ENCODE measurements at places on chromosomes 6 and 20.

GRCh38 chr6:122610690-122611455 lies 668 bp downstream of the PKIB start:
- no peaks in the 10 kb centered on the region for H3K4me1 ChIP-seq
- DNase-seq: peak; percentile 51
- no peaks in the 10 kb centered on the region for H3K27me3 ChIP-seq
- no peaks in the 10 kb centered on the region for H3K36me3 ChIP-seq

DNA sequence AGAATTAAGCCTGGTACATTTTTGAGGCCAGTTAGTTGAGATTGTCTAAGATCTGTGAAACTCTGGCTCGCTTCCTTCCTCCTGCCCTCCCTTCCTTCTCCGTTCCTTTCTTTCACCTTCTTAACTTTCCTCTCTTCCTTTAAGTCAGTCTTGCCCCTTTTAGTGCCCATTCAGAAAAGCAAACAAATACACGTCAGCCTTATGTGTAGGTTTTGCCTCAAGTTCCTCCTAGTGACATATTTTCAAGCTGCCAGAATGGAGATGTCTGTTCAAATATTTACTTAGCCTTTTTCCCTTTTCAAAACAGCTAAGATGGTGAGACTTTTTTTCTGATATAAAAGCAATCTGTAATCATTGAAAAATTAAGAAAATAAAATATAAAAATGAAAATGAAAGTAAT lies 178.4 kb downstream of the FARS2 start:
- H3K36me3 ChIP-seq: no peaks in the 10 kb centered on the region
- no peaks in the 10 kb centered on the region for H3K27me3 ChIP-seq
- H3K4me3 ChIP-seq: no peak overlapping the region

DNA sequence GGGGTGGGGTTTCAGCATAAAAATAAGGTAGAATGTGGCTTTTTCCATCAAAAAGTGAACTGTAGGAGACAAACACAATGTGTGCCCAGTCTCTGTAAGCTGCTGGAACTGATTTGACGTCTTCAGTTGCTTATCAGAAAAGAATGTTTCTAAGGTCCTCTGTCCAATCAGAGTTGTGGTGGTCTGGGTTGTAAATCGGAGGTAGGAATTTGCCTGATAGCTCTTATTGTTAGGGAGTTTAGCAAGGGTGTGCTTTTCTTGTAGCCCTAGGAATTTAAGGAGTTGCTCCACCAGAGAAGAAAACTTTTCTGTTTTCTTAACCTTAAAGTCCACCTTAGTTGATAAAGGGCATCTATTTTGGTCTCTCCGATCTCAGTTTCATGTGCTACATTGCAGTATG lies 10.4 kb upstream of the SSTR4 start:
- peaks cover 4% of the 10 kb centered on the region for H3K27me3 ChIP-seq
- no peak for DNase-seq
- H3K4me1 ChIP-seq: no peaks in the 10 kb centered on the region
- no peak overlapping the region for H3K27ac ChIP-seq
- H3K36me3 ChIP-seq: no peaks in the 10 kb centered on the region

GRCh38 chr6:122412001-122412400 lies 12.5 kb downstream of the HSF2 start:
- H3K27me3 ChIP-seq: no peaks in the 10 kb centered on the region
- peaks cover 45% of the 10 kb centered on the region for H3K36me3 ChIP-seq
- no peak overlapping the region for H3K4me3 ChIP-seq
- DNase-seq: no peak
- H3K4me1 ChIP-seq: peaks cover 25% of the 10 kb centered on the region

DNA sequence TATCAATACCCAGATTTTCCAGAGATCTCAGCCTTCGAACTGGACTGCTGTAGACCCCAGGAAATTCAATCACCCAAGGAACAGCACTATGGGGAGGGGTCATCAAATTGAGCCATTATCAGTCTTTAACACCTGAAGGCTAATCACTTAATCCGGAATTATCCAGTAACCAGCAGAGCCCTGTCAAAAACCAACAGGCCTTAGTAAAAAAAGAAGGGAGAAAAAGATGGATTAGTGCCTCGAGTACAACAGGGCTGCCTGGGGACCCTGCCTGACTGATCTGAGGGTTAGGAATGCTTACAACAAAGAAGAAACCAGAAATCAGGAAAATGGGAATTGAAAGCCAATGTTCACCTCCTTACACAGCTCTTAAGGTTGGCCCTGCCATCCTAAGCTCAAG lies 7.6 kb downstream of the RRAGD start:
- H3K27ac ChIP-seq: no peak overlapping the region
- DNase-seq: no peak
- H3K27me3 ChIP-seq: no peaks in the 10 kb centered on the region
- no peaks in the 10 kb centered on the region for H3K4me1 ChIP-seq

DNA sequence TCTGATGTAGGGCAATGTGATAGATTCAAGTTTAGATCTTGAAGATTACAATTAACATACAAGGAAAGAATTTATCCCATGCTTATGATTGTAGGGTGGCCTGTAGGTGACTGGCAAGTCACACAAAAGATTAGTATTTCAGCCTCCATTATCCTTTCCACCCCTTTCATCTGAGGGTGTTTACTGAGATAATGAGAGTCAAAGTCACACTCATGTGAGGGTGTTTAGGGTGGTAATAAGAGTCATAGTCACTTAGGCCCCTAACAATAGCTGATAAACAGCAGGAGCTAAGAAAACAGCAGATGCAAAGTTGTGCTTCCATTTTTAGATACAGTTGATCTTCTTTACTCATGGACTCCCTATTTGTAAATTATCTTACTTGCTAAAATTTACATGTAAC lies 11.4 kb downstream of the FAM184A start:
- no peak overlapping the region for H3K4me3 ChIP-seq
- H3K36me3 ChIP-seq: no peaks in the 10 kb centered on the region
- H3K4me1 ChIP-seq: no peaks in the 10 kb centered on the region
- H3K27ac ChIP-seq: no peak overlapping the region
- peaks cover 4% of the 10 kb centered on the region for H3K27me3 ChIP-seq
- DNase-seq: no peak

- H3K4me3 ChIP-seq: no peak overlapping the region
- no peak for DNase-seq
- no peaks in the 10 kb centered on the region for H3K27me3 ChIP-seq
These were observed 29.2 kb downstream of the MOCS1 start for GRCh38 chr6:39904946-39905639.

- no peaks in the 10 kb centered on the region for H3K4me1 ChIP-seq
- peaks cover 31% of the 10 kb centered on the region for H3K27me3 ChIP-seq
- no peak overlapping the region for H3K4me3 ChIP-seq
These were observed 10.3 kb upstream of the GGTLC1 start for GRCh38 chr20:23998844-23999243.

DNA sequence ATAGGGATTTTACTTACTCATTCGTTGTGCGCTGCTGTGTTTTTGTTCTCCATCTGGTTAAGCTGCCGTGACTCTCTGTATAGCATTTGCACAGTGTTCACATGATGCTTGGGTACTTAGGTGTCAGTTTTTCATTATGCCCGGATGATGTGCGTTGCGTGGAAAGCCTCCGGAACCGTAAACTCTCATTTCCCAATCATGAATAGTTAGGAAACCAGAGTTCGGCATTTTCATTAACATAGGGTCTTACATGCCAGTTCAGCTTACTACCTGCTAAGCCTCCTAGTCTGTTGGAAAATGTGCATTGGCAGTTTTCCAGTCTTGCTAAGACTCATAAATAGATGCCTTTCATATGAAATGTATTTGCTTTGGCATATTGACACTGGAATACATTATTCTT lies 483.4 kb upstream of the FLRT3 start:
- no peaks in the 10 kb centered on the region for H3K36me3 ChIP-seq

- H3K4me3 ChIP-seq: no peak overlapping the region
- no peaks in the 10 kb centered on the region for H3K36me3 ChIP-seq
- DNase-seq: no peak
- H3K27ac ChIP-seq: no peak overlapping the region
These were observed 166.4 kb upstream of the ZNF217 start for GRCh38 chr20:53760025-53760441.

DNA sequence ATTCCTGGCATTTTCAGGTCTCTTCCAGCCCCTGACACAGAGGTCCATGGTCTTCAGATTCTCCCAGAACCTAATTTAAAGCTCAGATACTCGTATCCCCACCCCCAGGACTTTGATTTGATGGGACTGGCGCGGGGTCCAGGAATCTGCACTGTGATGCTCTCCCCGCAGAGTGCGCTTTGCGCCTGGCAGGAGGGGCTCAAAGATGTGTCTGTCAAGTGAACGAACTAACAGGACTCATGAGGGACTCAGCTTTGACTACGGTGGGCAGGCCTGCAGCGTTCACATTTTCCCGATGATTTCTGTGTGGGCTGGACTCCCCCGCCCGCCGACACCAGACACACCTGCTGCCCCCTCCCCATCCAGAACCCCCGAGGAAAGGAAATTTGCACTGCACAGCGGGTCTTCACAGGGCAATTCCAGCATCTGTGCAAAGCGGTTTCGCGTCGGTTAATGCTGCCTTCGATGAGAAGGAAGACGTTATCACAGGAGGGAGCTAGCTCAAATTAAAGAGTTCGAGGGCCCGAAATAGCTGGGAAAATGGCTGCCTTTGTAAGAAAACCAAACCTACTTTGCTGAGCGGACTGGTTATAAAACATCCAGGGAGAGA lies 90.2 kb downstream of the ZDHHC14 start:
- H3K27me3 ChIP-seq: no peaks in the 10 kb centered on the region
- no peak overlapping the region for H3K4me3 ChIP-seq
- H3K36me3 ChIP-seq: no peaks in the 10 kb centered on the region
- H3K4me1 ChIP-seq: no peaks in the 10 kb centered on the region

- H3K27me3 ChIP-seq: no peaks in the 10 kb centered on the region
- H3K4me3 ChIP-seq: no peak overlapping the region
- DNase-seq: no peak
- H3K27ac ChIP-seq: no peak overlapping the region
These were observed 31.4 kb downstream of the LYRM4 start for GRCh38 chr6:5229356-5229755.

DNA sequence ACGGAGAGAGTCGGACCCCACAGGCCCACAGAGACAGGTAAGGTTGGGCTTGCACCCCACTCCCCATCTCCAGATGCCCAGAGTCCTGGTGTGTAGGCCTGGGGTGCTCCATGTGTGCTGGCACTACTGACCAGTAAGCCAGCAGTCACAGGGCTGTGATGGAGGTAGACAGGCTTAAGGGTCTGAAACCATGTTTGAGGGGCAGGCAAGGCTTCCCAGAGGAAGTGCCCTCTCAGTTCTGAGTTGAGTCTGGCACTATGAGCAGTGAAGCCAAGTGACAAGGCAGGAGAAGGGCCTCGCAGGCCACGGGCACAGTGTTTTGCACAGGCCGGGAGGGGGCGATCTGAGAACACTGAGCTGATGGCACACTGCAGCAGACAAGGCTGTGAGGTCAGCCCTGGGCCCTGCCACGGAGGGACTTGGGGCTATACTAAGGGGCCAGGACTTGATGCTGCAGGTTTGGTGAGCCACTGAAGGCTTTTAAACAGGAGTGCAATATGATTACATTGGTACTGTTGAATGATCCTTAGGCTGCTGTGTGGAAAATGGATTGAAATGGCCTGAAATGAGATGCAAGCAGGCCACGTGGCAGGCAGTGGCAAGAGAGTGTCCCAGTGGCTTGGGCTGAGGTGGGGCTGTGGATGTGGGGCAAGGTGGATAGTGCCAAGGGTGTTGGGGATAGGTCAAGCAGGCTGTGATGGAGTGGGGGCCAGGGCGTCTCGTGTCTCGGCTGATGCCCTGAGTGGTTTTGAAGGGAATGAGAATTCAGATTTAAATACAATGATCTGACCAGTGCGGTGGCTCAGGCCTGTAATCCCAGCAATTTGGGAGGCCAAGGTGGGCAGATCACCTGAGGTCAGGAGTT lies 20.3 kb downstream of the TTBK1 start:
- no peak overlapping the region for H3K4me3 ChIP-seq
- peak; percentile 75 for DNase-seq
- no peaks in the 10 kb centered on the region for H3K27me3 ChIP-seq
- no peak overlapping the region for H3K27ac ChIP-seq
- H3K36me3 ChIP-seq: no peaks in the 10 kb centered on the region

- DNase-seq: no peak
- H3K27me3 ChIP-seq: no peaks in the 10 kb centered on the region
- H3K4me3 ChIP-seq: no peak overlapping the region
- H3K4me1 ChIP-seq: no peaks in the 10 kb centered on the region
- no peaks in the 10 kb centered on the region for H3K36me3 ChIP-seq
These were observed 65.3 kb downstream of the AIG1 start for GRCh38 chr6:143125864-143126573.

- H3K27ac ChIP-seq: no peak overlapping the region
- peaks cover 21% of the 10 kb centered on the region for H3K4me1 ChIP-seq
- H3K4me3 ChIP-seq: no peak overlapping the region
- peak; percentile 40 for DNase-seq
- no peaks in the 10 kb centered on the region for H3K36me3 ChIP-seq
These were observed 155.4 kb downstream of the RFPL4B start for GRCh38 chr6:112502351-112503090.

- H3K36me3 ChIP-seq: peaks cover 60% of the 10 kb centered on the region
- no peak for DNase-seq
- H3K27ac ChIP-seq: no peak overlapping the region
- H3K4me3 ChIP-seq: no peak overlapping the region
- H3K4me1 ChIP-seq: no peaks in the 10 kb centered on the region
- H3K27me3 ChIP-seq: no peaks in the 10 kb centered on the region
These were observed 31.2 kb downstream of the CEP43 start for GRCh38 chr6:167030222-167031072.

GRCh38 chr6:164085091-164086075 lies 670.9 kb downstream of the QKI start:
- H3K4me3 ChIP-seq: no peak overlapping the region
- H3K27me3 ChIP-seq: no peaks in the 10 kb centered on the region
- no peak overlapping the region for H3K27ac ChIP-seq
- no peaks in the 10 kb centered on the region for H3K4me1 ChIP-seq

DNA sequence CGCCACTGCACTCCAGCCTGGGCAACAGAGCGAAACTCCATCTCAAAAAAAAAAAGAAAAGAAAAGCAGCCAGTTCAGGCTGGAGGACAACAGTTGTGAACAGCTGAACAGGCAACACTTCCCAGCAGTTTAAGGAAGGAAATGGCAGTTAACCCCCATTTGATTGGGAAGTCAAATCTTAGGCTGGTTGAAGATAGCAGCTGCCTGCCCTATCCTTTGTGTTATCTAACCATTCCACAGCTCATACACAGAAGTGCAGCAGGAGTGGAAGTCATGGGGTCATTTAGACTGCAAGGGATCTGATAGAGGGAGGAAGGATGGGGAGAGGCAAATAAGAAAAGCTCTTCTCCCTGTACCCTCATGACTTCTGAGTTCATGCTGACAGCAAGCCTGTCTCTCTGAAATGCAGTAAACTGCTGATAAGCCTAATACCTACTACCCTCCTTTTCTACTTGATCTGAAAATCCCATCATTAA lies 35.3 kb downstream of the KCTD20 start:
- H3K36me3 ChIP-seq: peaks cover 38% of the 10 kb centered on the region
- no peaks in the 10 kb centered on the region for H3K27me3 ChIP-seq
- no peaks in the 10 kb centered on the region for H3K4me1 ChIP-seq
